ENCODE measurements at places on chromosomes 4 and X. TPM values are rescaled to one million over a fixed set of nuclear protein-coding genes. Genes with fewer than 3 reads are reported as not detected.

Gene IL13RA2
- 0.43 TPM for polyA plus RNA-seq

Gene NSUN7
- 0.41 TPM for polyA plus RNA-seq

Gene CCKAR
- not detected for polyA plus RNA-seq

Gene SLITRK2
- not detected for polyA plus RNA-seq

Gene ATP11C
- polyA plus RNA-seq: 5.2 TPM

Gene YY2
- 1.2 TPM for polyA plus RNA-seq

Gene PNMA5
- polyA plus RNA-seq: not detected

DNA sequence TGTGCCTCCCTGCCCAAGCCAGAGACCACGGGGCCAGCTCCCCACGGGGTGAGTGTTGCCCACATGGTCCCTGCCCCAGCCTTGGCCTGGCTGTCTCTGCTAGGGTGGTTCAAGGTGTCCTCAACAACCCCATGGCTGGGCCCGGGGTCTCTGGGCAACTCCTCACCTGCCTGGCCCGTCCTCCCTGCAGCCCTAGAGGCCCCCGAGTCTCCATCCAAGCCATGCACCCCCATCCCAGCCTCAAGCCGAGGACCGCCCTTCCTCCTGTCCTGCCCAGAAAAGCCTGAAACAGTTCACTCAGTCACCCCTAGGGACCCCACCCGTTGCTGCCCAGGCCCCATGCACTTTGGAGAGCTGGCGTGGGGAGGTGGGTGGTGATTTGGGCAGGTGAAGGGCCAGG, 120.9 kb downstream of the FAM53A start:
- DNase-seq: no peak

GRCh38 chr4:171565130-171565788, 247.9 kb upstream of the GALNTL6 start:
- no peak for DNase-seq

DNA sequence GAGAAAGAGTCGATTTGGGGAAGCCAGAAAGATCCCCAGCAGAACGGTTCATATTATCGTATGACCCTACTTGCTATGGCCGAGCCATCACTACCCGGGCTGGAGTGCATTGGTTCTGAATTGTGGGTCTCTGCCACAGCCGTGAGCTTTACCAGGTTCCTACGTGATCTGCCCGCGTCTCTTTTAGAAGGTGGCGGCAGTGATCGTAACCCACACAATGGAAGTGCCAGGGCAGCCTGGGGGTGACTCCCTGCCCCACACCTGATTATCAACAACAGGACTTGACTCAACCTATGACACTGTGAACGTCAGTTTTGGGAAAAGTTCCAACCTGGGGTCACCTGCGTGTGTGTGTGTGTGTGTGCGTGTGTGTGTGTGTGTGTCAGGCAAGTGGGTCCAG, 90.8 kb downstream of the SHOX start:
- no peak for DNase-seq

- no peak for DNase-seq
Measured at GRCh38 chr4:25970691-25971432, 56.8 kb downstream of the SMIM20 start.

- no peak for DNase-seq
Measured at GRCh38 chrX:151975736-151976275, 1.3 kb upstream of the GABRE start.

- no peak for DNase-seq
Measured at GRCh38 chr4:26420913-26421312, 69.4 kb downstream of the CCKAR start.

GRCh38 chr4:146545102-146545501, 23.4 kb upstream of the SLC10A7 start:
- DNase-seq: peak; percentile 19

DNA sequence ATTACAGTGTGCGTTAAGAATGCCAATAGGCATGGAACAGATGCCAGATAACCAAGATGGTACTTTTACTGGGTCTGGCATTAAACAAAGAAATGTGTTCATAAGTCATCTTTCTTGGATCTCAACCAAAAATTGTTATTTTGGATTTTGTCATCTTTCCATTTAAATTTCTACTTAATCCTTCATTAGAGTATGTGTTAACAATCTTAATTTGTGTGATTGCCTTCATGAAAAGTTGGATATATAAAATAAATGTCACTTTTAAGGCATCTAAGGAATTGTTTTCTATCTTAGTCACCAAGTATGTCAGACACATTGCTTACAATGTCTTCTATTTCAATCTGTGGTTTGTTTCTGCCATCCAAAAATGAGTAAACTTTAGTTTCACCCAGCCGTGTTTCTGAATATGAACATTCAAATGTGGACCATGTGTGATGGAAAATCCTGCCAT, 87.5 kb downstream of the PALLD start:
- peak; percentile 75 for DNase-seq

DNA sequence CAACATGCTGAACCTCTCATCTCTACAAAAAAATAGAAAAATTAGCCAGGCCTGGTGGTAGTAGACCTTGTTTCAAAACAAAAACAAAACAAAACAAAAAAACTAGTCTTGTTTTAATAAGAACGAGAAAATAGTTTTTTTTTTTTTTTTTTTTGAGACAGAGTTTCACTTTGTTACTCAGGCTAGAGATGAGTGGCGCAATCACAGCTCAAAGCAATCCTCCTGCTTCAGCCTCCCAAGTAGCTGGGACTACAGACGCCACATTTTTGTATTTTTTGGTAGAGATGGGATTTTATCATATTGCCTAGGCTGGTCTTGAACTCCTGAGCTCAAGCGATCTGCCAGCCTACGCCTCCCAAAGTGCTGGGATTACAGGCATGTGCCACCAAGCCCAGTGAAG, 47.7 kb upstream of the UGDH start:
- DNase-seq: no peak

DNA sequence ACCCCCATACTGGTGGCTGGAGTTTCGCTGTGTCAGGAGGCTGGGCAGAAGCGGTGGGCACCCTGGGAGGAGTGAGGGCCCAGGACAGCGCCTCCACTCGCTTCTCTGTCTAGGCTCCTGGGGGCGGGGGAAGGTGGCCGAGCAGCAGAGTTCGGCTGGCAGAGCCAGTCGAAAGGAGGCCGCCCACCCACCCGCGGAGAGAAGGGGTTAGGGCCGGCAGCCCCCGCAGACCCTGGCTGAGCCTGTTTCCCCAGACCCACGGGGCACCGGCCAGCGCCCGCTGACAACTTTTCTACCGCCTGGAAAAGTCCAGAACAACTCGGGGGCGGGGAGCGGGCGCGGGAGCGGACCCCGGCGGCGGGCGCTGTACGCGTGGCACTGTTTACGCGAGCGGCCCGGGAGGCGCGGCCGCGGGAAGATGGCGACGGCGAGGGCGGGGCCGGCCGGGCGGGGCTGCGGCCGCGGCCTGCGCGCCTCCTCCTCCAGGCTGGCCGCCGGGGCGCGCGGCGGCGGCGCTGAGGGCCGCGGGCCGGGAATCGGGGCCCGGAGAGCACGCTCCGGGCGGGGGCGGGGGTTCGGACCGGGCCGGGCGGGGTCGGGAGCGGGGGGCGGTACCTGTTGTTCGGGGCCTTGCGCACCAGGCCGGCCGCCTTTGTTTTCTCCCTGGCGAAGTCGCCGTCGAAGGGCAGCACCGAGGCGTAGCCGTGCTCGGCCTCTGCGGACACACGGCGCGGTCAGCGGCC, 628 bp downstream of the MXD4 start:
- no peak for DNase-seq

DNA sequence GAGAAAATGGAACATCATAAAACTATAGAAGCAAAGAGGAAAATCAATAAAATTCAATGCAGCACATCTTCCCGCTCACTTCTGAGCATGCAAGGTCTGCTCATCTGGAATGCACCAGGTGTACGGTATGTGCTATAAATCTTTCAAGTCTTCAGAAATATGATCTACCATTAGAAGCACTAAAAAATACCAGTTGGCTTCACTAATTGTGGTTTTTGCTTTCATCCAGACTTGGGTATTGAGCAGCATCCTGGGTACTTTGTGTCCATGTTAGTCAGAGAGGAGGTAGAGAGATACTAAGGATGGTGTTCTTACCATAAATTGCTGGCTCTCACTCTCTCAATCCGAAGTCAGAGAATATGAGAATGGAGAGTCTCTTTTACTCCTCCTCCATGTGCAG, 477.1 kb downstream of the PPARGC1A start:
- DNase-seq: no peak

DNA sequence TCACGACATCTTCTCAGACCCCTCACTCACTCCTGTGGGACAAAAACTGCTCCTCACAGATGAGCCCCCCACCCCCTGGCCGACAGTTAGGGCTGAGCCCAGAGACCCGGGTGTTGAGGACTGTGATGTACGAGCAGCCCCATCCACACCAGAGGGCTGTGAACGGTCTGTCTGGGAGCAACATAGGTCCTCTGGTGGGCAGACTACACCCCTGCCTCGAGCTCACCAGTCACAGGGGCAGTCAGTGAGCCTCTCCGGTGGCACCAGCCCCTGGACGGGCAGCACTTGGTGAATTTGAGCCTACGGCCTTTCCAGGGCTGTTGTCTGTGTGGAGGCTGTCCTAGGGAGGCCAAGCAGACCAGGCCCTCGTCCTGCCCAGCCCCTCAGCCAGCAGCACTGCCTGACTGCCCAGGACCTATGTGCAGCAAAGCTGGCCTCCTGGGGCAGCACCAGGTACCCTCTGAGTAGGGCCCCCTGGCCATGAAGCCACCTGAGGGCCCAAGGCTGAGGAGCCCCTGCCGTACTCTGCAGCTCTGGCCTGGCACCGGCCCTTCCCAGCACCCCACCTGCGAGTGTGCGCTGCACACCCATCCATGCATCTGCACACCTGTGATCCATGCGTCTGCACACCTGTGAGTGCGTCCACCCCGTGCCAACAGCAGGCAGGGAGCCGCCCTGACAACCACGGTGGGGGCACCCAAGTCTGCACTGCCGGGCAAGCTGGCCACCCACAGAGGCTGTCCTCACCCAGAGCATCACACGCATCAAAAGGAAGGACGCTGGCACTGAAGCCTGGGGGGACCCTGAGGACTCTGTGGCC, 111.6 kb upstream of the NKX1-1 start:
- DNase-seq: no peak

GRCh38 chr4:124640022-124640730, 72.4 kb downstream of the ANKRD50 start:
- peak; percentile 61 for DNase-seq

DNA sequence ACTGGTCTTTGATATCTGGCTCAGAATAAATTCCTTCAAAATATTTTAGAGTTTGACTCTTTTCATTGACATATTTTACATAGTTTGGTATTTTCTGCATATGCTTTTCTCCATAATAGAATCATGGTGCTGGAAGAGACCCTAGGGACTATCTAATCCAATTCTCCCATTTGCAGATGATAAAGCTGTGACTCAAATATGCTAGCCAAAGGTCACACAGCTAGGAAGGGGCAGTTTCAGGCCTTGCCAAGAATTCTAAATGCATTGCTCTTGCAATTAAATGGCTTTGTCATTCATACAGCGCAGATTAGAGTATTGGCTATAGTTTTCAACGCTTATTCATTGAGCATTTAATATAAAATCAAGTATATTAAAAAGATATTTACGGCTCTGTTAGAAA, 374.1 kb upstream of the RASGEF1B start:
- no peak for DNase-seq

DNA sequence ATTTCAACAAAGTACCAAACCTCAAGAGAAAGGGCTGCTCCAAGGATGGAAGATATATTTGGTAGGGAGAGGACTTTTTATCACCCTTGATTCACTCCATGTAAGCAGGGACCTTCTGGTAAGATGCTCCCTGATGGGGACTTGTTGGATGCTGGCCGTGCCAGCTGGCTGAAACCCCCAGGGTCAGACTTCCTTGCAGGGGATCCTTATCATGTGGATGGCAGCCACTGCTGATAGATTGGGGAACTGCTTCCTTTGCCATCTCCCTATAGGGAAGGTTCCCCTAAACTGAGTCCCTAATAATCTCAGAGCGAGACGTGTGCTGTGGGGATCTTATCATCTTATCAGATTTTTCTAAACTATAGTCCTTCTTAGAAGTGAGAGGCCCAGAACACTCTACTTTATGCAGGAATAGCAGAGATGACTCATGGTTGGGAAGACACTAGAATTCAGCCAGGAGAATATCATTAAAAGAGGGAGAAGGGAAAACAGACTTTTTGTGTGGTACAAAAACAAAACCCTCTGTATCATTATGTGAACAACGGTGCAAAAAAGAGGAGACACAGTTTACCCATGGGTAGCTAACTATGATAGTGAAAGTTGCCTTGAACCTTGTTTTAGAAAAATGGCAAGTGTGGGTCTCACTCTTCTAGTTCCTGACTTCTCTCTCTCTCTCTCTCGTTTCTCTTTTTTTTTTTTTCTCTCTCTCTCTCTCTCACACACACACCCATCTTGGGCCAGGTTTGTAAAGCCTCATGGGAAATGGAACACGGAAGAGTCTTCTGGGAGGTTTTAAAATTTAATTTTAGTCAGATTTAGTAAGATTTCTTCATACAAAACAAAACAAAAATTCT, 16.1 kb downstream of the RHOH start:
- peak; percentile 23 for DNase-seq

- no peak for DNase-seq
Measured at GRCh38 chr4:174581901-174582300, 59.6 kb upstream of the HPGD start.

DNA sequence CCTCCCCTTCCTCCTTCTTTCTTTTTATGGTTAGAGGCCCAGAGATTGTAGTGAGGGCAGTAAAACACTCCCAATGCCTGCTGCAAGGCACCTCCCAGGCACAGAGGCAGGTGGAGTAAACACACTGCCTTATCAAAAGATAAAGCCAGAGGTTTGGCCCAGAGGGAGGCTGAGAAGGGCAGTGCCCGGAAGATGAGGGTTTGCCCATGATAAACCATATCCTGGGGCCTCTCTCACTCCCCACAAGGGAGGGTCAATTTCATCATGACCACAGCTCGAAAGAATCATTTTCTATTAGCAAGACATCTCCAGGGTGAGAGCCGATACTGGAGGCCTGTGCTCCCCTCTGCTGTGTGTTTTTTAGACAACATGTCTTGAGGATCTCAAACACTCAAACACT, 98.5 kb upstream of the FAM9C start:
- DNase-seq: no peak

GRCh38 chr4:108693819-108694218, 43.4 kb downstream of the OSTC start:
- DNase-seq: no peak

GRCh38 chr4:176186671-176187395, 8.6 kb downstream of the SPATA4 start:
- no peak for DNase-seq

DNA sequence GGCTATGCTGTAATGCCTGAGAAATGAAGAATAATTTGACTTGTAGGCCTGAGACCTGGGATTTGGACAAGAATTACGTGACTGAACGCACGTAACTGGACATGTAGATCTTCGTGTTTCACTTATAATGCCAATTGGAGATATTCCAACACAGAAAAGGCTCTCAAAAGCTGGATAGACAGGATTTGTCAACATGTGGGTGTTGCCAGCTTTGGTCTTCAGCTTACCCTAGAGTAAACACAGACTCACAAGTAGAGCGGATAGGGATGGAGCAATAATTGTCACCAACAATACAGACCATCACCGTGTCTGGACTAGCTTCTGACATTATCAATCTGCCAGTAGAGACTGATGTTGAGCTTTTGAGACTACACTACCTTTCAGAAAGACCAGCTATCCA, 1511.0 kb upstream of the ADGRL3 start:
- no peak for DNase-seq

- peak; percentile 10 for DNase-seq
Measured at GRCh38 chr4:40918330-40918729, 168.6 kb downstream of the NSUN7 start.

- no peak for DNase-seq
Measured at GRCh38 chr4:164423819-164424218, 330.1 kb upstream of the SMIM31 start.
